Epithelial cell of esophagus (primary cell): ENCODE measurements at places on chromosomes 4 and X.
A peak's percentile ranks its signal among the peaks of the same experiment; 100 is the strongest.

- no peak for DNase-seq
Observed at GRCh38 chrX:78105944-78106650, 2.0 kb downstream of the PGK1 start.

DNA sequence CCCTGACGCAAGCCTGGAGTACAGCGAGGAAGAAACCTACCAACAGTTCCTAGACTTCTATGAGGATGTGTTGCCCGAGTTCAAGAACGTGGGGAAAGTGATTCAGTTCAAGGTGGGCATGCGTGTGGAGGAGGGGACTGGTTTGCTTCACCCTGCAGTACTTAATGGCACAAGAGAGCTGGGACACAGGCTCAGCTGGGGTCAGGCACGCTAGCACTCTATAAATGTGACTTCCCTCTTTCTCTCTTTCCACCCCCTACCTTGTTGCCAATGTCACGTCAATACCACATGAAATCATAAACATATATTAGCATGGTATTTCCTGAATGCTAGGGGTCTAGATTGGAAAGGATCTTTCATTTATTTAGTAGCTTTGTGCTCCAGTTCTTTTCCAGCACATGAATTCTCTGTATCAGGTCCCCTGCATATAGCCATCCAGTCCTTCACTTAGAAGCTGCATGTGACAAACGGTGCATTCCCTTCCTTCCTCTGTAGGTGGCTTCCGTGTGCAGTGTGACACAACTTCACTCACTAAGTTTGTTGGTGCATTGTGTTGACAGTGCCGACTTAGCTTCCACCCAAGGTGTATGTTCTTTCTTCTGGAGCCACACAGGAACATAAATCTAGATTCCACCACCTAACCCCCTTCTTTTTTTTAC lies 25.6 kb downstream of the ZRSR2 start:
- DNase-seq, result peak; percentile 25

DNA sequence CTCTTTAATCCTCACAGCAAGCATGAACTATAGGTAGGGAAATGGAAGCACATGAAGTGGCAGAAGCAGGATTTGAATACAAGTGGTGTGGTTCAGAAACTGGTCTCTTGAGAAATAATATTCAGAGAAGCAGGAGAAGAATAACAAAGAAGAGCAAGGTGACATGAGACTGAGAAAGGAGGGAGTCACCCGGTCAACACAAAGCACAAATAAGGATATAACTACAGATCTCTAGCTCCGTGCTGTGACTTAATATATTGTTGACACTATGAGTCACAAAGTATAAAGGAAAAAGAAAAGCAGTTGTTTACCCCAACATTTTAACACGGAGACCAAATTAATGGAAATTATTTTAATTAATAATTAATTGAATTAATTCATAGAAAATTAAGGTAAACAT lies 204.5 kb downstream of the CPE start:
- peak; percentile 65 for DNase-seq

DNA sequence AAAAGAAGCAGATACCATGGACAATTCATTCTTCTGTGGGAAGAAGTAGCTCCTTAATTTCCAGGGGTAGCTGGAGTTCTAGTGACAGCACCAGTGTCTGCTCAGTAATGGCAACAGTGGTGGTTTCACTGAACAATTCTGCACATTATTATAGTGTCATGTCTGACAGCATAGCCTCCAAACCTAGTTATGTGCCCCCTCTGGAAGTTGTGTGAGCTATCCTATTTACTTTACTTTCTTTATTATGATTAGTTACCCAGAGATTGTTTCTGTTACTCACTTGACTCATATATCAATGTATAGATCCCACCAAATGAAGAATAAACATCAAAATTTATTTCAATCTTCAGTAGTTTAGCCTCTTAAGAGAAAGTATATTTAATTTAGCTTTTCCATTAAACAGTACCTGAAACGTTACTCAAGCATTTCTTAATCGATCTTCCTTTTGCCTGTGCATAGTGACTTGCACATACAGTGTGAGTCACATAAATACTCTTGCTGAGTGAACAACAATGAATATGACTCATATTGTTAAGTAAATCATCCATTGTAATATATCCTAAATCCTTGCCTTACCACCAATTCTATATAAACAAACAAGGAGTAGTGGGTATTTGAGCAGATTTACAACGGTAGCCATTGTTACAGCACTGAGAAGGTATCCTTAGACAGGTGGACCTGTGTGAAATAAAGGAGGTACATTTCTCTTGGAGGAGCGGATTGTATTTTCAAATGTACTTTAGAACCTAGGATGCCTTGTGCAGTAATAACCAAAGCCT lies 534.7 kb downstream of the ANKRD50 start:
- peak; percentile 87 for DNase-seq

DNA sequence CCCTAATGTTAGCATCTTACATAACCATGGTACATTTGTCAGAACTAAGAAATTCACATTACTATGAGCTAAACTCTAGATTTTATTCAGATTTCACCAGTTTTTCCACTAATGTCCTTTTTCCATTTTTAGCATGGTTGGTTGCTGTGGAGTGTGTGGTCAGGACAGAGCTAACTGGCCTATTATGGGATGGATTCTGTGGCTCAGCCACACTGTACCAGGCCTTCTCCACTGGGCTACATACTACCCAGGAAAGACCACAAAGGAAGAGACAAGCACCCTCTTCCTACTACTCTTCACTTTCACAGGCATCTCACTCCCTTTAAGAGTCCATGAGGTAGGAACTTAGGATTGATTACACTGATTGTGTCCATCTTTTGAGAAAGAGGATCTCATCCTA lies 67.4 kb downstream of the ZNF827 start:
- no peak for DNase-seq

GRCh38 chrX:134625315-134625718 lies 33.0 kb downstream of the PLAC1 start:
- DNase-seq, result no peak

GRCh38 chrX:120262859-120263708 lies 12.5 kb downstream of the ZBTB33 start:
- DNase-seq, result no peak

DNA sequence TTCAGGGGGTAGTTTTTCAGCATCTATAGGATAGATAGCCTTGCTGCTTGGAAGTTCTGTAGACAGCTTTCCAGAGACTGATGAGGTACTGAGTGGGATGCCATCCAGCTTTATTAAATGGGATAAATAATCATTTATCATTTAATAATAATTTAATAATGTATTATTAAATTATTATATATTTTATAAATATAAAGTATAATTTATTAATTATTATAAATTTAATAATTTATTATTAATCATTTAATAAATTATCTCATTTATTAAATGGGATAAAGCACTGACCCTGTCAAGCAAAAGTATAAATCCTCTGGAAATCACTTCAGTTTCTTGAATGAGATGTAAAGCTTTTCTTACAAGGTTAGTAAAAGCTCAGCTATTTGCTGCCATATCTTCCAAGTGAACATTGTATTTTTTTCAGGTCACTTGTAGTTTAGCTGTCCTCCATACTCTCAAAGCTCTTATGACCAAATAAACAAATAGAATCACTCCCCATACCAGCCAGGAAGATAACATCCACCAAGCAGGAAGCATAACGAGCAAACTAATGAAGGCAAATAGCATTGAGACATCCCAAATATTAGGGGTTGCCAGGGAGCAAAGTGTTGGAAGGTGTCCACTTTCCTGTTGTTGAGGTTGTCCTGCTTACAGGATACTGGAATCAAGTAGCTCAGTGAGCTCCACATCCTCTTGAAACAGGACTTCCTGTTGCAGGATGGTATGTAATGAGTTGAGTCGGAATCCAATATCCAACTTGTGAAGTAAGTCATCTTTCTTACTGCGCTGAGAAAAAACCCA lies 88.9 kb downstream of the ZNF674 start:
- no peak for DNase-seq

DNA sequence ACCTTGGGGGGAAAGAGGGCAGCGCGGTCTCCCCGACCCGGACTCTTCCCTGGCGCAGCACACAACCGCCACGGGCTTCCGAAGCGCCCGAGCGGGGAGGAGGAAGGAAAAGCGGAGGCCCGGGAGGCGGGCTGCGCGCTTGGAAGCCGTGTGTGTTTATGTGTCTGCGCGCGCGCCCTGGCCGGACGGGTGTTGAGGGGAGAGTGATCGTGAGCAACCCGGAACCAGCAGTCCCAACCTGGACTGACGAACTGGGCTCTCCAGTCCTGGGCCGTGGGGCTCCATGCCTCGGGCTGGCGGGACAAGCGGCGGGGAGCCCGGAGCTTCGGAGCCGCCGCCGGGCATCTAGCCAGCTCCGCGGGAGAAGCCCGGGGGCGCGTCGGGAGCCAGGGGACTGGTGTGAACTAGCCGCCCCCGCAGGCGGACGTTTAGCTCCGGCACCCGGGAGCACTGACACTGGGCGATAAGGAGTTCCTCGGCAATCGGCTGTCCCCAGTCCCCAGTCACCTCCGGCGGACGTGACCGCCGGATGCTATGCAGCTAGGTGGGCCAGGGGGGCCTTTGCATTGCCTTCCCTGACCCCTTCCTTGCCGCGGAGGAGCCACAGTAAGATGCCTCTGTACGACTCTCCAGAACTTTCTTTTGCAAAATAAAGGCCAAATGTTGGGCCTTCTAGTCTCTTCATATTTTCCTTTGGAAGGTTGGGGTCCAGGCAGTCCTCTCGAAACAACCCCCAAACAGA lies 74.8 kb upstream of the BCOR start:
- no peak for DNase-seq

DNA sequence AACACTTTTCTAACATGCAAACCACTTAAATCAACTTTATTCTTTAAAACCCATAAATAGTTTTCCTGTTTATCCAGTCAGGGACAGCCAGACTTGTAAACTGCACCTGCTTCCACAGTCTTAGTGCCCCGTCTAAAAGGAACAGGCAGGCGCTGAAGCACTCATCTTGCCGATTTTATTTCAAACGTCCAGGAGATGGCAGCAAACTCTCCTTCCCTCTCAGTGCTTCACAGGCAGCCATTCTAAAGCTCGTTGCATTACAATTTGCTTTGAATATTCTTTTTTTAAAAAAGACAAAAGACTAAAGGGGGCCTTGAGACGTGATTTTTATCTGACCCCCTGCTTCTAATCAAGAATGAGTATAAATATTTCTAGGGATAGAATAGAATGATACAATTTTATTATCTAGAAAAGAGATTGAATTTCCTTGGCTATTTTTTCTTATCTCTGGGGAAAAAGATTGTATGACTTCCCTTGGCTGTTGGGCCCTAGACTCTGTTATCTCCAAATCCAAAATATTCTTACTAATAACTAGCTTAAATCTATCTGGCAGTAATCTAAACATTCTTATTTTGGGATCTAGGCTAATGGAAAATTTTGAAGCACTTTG lies 93.6 kb upstream of the MYOZ2 start:
- peak; percentile 84 for DNase-seq

DNA sequence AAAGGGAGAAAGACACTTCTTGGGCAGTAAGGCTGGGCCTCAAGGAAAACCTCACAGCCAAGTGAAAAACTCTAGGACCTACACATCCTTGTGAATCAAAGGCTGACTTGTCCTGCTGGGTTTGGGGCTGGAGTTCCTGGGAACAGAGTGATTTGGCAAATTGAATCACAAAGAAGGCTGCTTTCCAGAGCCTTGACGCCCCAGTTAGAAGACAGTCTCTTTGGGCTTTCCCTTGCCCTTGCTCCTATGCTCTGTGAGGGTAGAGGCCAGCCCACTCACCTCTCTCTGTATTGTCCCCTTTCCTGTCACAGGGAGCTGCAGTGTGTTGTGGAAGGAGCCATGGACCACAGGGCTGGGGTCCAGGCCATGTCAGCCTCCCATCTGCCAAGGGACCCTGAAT lies 9.6 kb downstream of the AMER1 start:
- no peak for DNase-seq
